ENCODE measurements at places on chromosomes 6 and 20. TPM values are rescaled to one million over a fixed set of nuclear protein-coding genes. Genes with fewer than 3 reads are reported as not detected.

IPCEF1 gene
- 0.27 TPM for total RNA-seq

GRCh38 chr6:140540743-140541142 is 1166.3 kb upstream of the CITED2 start:
- no peak for DNase-seq

- no peak for DNase-seq
Observed at GRCh38 chr6:106533054-106533453, 96.2 kb downstream of the RTN4IP1 start.

- DNase-seq: no peak
Observed at GRCh38 chr6:157185986-157186385, 137.3 kb downstream of the TMEM242 start.

DNA sequence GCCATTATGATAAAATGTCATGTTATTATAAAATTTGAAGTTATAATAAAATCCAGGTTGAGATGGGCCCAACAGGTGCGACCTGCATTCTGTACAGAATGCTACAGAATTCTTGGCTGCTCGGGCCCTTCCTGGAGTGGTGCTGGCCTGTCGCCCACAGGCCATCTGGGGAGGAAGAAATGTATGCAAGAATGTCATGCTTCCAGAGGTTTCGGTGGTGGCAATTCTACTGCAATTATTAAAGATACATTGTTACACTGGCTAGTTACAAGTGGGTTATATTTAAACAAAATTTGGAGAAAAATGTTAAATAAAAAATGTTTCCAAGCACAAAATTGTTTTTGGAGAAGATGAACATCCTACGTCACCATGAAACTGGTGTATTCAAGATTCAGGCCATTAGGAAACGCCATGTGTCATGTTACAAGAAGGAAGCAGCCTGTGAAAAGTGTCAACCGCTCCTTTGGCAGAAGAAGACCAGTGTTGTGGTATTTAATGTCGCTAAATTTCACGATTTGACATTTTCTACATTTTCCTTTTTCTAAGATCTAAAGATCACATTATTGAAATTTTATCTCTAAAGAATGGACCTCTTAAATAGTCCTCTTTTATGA is 7.1 kb downstream of the RAMACL start:
- no peak for DNase-seq

DNA sequence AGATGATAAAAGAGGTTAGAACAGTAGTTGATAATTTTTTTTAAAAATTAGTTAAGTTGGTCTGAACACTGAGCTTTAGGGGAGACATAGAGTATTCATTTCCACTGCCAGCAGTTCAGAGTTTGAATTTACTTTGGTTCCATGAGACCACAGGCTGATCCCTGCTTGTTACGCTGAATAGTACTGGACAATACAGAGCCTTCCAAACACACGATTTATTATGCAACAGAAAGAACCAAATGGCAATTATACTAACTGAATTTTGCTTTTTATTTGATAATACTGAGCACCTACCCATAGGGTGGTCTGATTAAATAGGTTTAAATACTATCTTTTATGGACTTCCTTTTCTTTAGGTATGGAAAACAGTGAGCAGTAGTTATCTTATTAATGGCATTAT is 111.4 kb downstream of the POPDC3 start:
- no peak for DNase-seq

GRCh38 chr6:131216246-131216645 is 81.0 kb downstream of the AKAP7 start:
- DNase-seq: no peak

- DNase-seq: no peak
Observed at GRCh38 chr6:92706976-92707375, 712.4 kb downstream of the EPHA7 start.

COX4I2 gene
- total RNA-seq: not detected

DNA sequence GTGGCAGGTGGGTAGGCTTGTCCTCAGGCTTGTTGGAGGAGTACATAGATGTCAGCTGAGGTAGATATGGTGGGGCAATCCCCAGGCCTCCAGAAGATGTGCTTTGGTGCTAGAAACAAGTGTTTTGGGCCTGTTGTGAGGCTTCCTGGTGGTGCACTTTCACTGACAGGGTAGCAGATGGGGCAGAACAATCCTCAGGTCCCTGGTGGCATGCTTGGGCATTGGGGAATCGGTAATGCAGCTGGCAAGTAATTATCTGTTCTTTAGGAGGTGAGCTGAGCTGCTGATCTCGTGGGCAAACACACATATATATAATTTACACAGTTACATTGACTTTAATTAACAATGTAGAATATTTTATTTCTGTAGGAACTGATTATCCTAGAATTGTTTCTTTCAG is 458.7 kb downstream of the BMP2 start:
- DNase-seq: no peak

All from hematopoietic multipotent progenitor cell (in vitro differentiated cells).